ENCODE measurements at places on chromosomes 11 and 22.
A peak's percentile ranks its signal among the peaks of the same experiment; 100 is the strongest.

DNA sequence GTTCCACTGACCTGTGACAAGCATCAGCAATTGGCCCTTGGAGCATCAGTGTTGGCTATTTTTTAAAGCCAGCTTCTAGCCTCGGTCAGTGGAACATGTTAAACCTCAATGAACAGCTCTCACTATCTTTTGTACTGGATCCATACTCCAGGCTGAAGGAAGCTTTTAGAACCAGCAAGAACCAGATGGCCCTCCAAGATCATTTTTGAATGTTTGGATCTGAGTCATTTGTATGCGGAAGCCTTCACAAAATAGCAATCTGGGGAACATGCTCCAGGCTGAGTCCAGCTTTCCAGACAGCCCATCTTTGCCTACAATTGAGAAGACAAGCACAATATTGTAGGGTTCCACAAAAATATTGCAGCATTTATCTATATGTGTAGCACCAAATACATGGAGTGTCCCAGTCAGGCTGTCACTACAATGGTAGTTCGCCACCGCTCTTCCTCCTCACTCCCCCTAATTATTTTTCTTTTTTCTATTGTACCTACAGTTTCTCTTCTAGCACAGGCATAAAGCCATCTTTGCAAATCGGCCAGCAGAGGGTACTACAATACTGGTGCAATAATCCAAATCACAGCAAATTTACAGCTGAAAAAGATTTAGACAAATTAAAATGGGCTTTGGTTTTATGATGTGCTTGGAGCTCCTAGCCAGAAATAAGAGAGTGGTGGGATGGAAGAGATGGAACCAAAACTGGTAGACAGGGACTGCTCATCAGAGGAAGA lies 177.4 kb upstream of the BLID start:
- DNase-seq = no peak

DNA sequence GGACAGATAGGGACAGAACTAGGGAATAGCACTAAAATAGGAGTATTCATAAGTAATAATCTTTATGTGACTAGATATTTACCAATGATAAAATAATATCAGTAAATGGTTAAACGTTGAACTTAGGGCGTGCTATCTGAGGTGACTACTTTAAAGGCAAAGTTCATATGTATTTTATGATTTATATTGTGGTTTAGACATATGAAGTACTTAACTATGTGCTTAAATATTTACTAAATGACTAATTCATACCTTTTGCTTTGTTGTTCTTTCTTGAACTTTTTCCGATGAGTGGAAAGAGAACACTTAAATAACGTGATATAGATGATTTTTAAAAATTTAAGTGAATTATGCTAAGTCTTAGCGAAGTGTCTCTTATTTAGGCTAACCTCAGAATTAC lies 14.7 kb downstream of the LUZP2 start:
- peak; percentile 44 for DNase-seq

DNA sequence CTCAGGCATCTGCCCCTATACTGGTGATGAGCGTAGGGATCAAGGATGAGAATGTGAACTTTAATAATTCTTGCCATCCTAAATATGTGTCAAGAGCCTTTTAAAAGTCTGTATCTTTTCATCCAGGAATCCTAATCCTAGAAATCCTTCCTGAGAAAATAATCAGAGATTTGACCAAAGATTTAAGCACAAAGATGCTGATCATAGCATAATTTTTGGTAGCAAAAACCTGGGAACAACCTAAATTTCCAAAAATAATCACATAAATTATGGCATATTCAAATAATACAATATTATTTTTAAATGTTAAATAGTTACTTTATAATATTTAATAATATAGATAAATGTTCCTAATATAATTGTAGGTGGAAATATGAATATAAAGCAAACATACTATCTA lies 76.1 kb downstream of the SERGEF start:
- DNase-seq = no peak

DNA sequence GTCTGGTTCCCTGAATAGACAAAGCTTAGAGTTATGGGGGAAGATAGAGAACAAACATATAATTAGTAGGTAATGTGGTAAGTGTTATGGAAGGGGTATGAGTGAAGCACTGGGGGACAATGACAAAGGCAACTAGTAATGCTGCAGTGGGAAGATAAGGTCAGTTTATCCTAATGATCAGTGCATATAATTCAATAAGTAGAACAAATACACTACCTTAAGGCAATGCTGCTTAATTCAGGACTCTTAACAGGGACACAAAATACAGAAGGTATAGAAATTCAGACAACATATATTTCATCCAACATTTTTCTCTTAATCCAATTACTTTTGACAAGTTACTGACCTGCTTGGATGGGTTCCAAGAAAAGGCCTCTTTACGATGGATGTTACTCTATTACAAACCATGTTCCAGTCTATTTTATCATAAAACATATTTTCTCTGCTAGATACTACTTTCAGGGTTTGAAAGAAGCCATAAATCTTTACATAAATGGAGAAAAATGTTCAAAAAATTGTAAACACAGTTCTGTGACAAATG lies 1186.2 kb downstream of the LRRC4C start:
- no peak for DNase-seq

- DNase-seq = no peak
These were observed 6.0 kb upstream of the MCM5 start for GRCh38 chr22:35394011-35394312.

GRCh38 chr22:40726514-40726913 lies 47.2 kb downstream of the MCHR1 start:
- no peak for DNase-seq
